Left ventricle myocardium inferior (tissue), 1 donor: ENCODE measurements at places on chromosomes 7 and 10. TPM values are rescaled to one million over a fixed set of nuclear protein-coding genes. Genes with fewer than 3 reads are reported as not detected.
A peak's percentile ranks its signal among the peaks of the same experiment; 100 is the strongest.

GRCh38 chr10:90224791-90225566, 523.6 kb downstream of the KIF20B start:
- no peak overlapping the region for H3K4me3 ChIP-seq
- peak overlapping the region; percentile 51 for H3K27ac ChIP-seq
- H3K27me3 ChIP-seq, result no peaks in the 10 kb centered on the region
- DNase-seq, result no peak

Gene NUPR2
- not detected for total RNA-seq

DNA sequence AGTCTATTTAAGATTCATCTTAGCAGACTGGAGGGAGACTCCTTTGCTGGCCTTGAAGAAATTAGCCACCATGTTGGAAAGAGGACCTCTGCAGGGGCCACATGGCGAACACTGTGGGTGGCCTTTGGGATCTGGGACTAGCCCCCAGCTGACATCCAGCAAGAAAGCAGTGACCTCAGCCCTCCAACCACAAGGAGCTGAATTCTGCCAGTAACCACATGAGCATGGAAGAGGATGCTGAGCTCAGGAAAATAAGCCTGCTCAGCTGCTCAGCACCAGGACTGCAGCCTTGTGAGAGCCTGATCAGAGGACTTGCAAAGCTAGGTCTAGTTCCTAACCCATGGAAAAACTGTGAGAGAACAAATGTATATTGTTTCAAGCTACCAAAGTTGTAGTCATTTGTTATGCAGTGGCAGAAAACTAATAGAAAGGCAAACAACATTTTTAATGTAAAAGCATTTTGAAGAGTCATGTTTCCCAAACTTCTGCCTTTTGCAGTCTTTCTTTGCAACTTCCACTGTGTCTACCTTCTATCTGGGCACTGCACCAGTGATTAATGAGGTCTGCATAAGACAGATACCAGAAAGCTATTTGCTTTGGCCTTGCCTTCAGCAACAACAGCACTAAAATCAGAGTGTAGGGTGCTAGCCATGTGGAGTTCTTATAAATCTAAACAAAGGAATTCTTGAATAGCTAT, 183.7 kb downstream of the FGFR2 start:
- no peaks in the 10 kb centered on the region for H3K36me3 ChIP-seq
- no peak overlapping the region for H3K27ac ChIP-seq
- H3K4me3 ChIP-seq, result no peak overlapping the region

DNA sequence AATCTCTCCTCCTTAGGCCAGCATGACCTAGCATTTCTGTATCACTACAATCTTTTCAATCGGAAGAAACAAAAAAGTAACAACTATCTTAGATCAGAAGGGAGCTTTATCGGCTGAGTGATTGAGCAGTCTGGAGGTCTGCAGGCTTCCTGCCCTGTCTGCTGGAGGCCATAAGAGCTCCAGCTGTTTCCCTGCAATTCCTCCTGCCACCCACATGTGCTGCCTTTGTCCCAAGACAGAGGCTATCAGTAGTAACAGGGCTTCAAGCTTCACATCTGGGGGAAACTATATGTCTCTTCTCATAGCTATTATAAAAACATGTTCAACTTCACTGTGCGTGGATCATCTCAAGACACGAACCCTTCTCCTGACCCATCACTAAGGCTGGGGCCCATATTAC, 70.1 kb upstream of the VWC2 start:
- H3K4me3 ChIP-seq, result no peak overlapping the region
- no peaks in the 10 kb centered on the region for H3K27me3 ChIP-seq
- H3K36me3 ChIP-seq, result no peaks in the 10 kb centered on the region
- no peaks in the 10 kb centered on the region for H3K4me1 ChIP-seq
- no peak overlapping the region for H3K27ac ChIP-seq

DNA sequence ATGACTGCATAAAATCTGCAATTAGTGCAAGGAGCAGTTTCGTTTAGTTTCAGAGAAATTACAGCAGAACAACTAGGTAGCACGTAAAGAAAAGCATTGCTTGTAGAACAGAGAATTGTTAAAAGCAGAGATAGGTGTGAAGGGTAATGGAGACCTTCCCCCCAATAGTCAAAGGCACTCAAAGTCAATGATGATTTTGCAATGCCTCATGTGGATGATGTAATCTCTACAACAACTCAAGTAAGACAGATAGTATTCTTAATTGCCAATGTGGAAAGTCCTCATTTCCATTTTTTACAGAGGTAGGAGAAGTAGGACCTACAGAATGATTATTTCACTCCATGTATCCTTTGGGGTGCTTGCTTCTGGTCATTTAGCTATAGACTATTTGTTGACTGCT, 94.3 kb upstream of the GNAI1 start:
- H3K27ac ChIP-seq, result no peak overlapping the region
- no peak overlapping the region for H3K4me3 ChIP-seq
- no peaks in the 10 kb centered on the region for H3K36me3 ChIP-seq
- DNase-seq, result no peak

- H3K4me3 ChIP-seq, result peak overlapping the region; percentile 75
- peaks cover 48% of the 10 kb centered on the region for H3K27me3 ChIP-seq
- H3K27ac ChIP-seq, result peak overlapping the region; percentile 90
Observed at GRCh38 chr10:110641256-110641655, 2.9 kb upstream of the RBM20 start.

GRCh38 chr7:122597277-122597676, 101.6 kb downstream of the RNF133 start:
- no peak for DNase-seq
- no peaks in the 10 kb centered on the region for H3K27me3 ChIP-seq
- no peak overlapping the region for H3K4me3 ChIP-seq
- peaks cover 2% of the 10 kb centered on the region for H3K4me1 ChIP-seq
- H3K36me3 ChIP-seq, result no peaks in the 10 kb centered on the region

DNA sequence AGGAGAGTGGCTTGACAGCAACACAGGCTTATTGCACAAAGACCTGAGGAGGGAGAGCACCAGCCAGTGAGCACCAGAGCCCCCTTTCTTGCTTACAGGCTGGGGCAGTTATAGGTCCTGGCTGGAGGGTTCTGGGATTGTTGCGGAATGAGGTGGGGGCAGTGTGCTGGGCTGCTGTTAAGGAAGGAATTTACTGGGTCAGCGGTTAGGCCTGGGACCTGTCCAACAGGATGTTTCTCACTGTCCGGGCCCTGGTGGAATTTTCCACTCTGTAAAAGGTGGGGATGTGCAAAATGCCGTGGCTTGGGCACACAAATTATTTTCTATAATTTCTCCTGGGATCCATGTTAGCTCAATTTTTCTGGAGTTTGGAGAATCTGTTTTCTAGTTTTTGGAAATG, 757.3 kb downstream of the TYW1 start:
- no peaks in the 10 kb centered on the region for H3K4me1 ChIP-seq
- H3K36me3 ChIP-seq, result no peaks in the 10 kb centered on the region
- H3K4me3 ChIP-seq, result no peak overlapping the region
- DNase-seq, result no peak
- H3K27ac ChIP-seq, result no peak overlapping the region

DNA sequence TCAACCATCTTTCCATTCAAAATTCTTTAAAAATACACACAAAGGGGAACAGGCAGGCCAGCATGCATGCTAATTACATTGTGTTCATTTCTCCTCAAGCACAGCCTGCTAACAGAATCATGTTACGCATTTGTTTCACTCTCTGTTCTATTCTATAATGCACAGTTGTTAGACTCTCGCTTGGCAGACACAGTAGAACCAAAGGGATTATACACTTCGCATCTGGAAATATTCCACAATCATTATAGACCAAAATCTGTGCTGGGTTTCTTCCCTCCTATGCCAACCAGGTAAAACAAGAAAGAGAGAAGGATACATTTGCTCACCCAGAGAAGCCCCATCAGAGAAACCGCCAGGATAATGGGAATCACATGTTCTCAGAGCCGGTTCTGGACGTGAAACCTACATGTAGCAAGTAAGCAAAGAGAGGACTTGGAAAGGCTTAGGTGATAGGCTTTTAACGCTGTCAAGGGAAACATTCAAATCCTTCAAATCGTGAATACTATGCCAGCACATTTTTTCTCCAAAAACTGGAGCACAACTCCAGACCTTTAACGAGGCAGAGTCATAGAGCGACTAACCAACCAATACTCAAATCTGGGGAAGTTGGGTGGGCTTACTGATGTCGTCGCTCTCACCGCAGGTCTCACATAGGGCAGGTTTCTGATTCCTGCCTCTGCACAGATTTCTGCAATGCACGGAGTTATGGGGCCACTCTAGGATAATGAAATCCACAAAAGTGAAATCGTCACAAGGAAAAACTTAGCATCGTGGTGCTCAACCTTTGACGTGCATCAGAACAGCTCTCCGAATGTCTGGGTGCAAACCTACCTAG, 380.5 kb upstream of the AUTS2 start:
- no peak overlapping the region for H3K27ac ChIP-seq
- no peak overlapping the region for H3K4me3 ChIP-seq
- peaks cover 16% of the 10 kb centered on the region for H3K27me3 ChIP-seq
- no peaks in the 10 kb centered on the region for H3K4me1 ChIP-seq
- H3K36me3 ChIP-seq, result no peaks in the 10 kb centered on the region

Gene NRBF2
- total RNA-seq, result 8.9 TPM

GRCh38 chr7:33707427-33707826, 197.9 kb upstream of the BMPER start:
- H3K27me3 ChIP-seq, result no peaks in the 10 kb centered on the region
- no peaks in the 10 kb centered on the region for H3K36me3 ChIP-seq
- peaks cover 16% of the 10 kb centered on the region for H3K4me1 ChIP-seq
- no peak overlapping the region for H3K4me3 ChIP-seq

- peaks cover 15% of the 10 kb centered on the region for H3K4me1 ChIP-seq
- H3K4me3 ChIP-seq, result peak overlapping the region; percentile 26
- no peaks in the 10 kb centered on the region for H3K27me3 ChIP-seq
- H3K27ac ChIP-seq, result no peak overlapping the region
Observed at GRCh38 chr7:107332488-107333269, 137.2 kb upstream of the GPR22 start.

- H3K4me1 ChIP-seq, result peaks cover 52% of the 10 kb centered on the region
- no peak overlapping the region for H3K4me3 ChIP-seq
- H3K36me3 ChIP-seq, result no peaks in the 10 kb centered on the region
- DNase-seq, result no peak
- no peaks in the 10 kb centered on the region for H3K27me3 ChIP-seq
- H3K27ac ChIP-seq, result peak overlapping the region; percentile 96
Observed at GRCh38 chr10:97711640-97712572, 1.6 kb upstream of the MARVELD1 start.

Gene OIT3
- total RNA-seq, result not detected

Gene SEC61A2
- 11.9 TPM for total RNA-seq

- no peaks in the 10 kb centered on the region for H3K4me1 ChIP-seq
- DNase-seq, result no peak
- no peaks in the 10 kb centered on the region for H3K36me3 ChIP-seq
- no peak overlapping the region for H3K4me3 ChIP-seq
- H3K27ac ChIP-seq, result no peak overlapping the region
- H3K27me3 ChIP-seq, result peaks cover 7% of the 10 kb centered on the region
Observed at GRCh38 chr10:118775478-118775877, 20.7 kb upstream of the CACUL1 start.

DNA sequence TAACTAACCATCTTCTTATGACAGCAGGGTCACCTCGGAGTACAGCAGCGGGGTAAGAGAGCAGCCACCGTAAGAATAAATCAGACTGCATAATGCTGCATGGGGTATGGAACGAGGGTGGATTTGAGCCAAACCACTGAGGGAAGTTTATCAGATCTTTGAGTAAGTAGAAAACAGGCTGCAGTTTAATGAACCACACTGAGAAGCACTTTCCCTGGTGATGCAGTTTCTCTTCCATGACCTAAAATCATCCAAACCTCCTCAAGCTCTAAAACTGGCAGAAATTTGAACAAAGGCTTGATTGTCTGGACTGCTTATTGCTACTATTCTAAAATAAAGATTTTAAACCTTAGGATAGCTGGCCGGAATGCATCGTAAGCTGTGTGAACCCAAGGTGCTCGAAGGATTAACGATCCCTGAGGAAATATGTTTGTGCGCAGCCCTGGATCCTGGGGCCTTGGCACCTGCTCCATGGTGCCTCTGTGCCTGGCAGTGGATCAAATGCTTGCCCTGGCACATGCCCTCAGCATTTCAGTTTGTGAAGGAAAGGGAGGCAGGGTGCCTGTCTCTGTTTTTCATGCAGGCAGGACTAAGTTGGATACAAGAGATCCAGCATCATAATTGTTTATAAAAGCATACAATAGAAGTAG, 322.7 kb downstream of the LHFPL3 start:
- no peaks in the 10 kb centered on the region for H3K4me1 ChIP-seq
- DNase-seq, result no peak
- H3K27ac ChIP-seq, result no peak overlapping the region
- H3K4me3 ChIP-seq, result no peak overlapping the region
- H3K36me3 ChIP-seq, result no peaks in the 10 kb centered on the region
- H3K27me3 ChIP-seq, result peaks cover 5% of the 10 kb centered on the region

Gene TAS2R5
- 0.47 TPM for total RNA-seq

GRCh38 chr7:14896461-14896860, 6.1 kb downstream of the DGKB start:
- H3K36me3 ChIP-seq, result no peaks in the 10 kb centered on the region
- DNase-seq, result no peak
- no peak overlapping the region for H3K27ac ChIP-seq
- H3K27me3 ChIP-seq, result no peaks in the 10 kb centered on the region
- peaks cover 3% of the 10 kb centered on the region for H3K4me1 ChIP-seq

DNA sequence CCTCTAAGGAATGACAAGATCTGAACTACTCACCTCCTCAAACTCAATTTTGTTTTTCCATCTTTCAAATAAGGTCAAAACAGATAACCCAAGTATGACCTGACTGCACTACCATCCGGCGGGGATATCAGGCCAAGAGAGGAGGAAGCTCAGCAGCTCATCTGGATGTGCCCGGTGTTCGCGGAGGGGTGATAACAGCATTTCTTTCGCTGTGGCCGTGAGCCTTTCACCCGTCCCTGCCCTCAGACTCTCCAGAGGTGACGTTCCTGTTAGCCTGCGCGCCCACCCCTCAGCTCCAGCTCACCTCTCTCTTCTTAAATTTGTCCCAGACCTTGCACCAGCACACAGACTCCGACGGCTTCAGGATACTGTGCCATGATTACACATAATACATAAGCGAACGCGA, 526 bp downstream of the ZNF248 start:
- H3K27ac ChIP-seq, result peak overlapping the region; percentile 99
- H3K36me3 ChIP-seq, result peaks cover 11% of the 10 kb centered on the region
- H3K4me1 ChIP-seq, result peaks cover 46% of the 10 kb centered on the region
- peak overlapping the region; percentile 80 for H3K4me3 ChIP-seq

- H3K27me3 ChIP-seq, result no peaks in the 10 kb centered on the region
- no peaks in the 10 kb centered on the region for H3K4me1 ChIP-seq
- no peaks in the 10 kb centered on the region for H3K36me3 ChIP-seq
- DNase-seq, result no peak
Observed at GRCh38 chr10:61040399-61041016, 96.5 kb upstream of the RHOBTB1 start.

- H3K27me3 ChIP-seq, result peaks cover 13% of the 10 kb centered on the region
- H3K4me3 ChIP-seq, result no peak overlapping the region
- H3K36me3 ChIP-seq, result no peaks in the 10 kb centered on the region
- H3K27ac ChIP-seq, result no peak overlapping the region
Observed at GRCh38 chr7:43565786-43566185, 17.1 kb upstream of the STK17A start.
